ENCODE measurements at places on chromosomes 12 and 14.

DNA sequence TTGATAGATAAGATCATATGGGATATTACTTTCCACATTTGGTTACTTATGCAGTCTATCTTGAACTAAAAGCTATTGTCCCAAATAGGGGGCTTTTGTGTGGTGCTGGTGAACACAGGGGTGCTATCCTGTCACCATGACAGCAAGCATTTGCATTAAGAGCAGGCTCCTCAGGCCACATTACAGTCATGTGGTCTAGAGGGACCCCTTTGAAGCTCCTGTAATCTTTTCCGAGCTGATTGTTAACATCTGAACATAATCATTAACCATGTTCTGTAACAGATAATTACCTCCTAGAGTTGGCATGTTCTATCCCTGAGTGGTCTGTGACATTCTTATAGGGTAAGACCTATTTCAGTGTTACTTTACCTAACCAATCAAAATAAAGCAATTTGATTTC is 178.8 kb downstream of the KTN1 start:
- DNase-seq: no peak

GRCh38 chr14:51116682-51117081 is 21.8 kb upstream of the TRIM9 start:
- no peak for DNase-seq

GRCh38 chr12:94042321-94042720 is 106.1 kb upstream of the PLXNC1 start:
- no peak for DNase-seq

DNA sequence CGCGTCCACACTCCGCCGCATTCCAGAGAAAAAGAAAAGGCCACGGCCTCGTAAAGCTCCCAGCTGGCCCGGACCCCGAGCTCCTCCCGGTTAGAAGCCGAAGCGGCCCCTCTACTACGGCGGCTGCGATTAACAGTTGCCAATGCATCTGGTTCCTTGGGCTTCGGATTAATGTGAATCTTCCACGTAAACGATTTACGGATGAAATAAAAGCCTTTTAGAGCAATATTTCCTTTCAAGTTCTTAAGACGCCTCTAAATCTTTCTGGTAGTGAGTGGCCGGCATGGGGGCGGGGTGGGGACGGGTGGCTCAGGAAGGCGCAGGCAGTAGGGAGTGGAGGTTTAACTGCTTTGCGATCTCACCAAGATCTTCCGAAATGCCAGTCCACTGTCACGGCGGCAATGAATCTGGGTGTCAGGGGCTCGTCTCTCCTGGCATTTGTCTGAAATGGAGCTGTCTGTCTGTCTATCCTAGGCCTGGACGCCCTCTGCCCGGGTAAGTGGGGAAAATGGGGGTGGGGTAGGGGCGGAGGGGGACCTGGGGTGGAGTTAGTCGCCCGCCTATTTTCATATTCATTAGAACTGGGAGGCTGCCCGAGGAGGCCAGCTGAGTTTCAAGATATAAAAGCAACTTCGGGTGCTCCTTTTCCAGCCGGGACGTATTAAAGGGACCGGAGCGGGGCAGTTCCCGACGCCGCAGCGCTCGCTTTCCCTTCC is 413 bp upstream of the ALX1 start:
- DNase-seq: no peak

DNA sequence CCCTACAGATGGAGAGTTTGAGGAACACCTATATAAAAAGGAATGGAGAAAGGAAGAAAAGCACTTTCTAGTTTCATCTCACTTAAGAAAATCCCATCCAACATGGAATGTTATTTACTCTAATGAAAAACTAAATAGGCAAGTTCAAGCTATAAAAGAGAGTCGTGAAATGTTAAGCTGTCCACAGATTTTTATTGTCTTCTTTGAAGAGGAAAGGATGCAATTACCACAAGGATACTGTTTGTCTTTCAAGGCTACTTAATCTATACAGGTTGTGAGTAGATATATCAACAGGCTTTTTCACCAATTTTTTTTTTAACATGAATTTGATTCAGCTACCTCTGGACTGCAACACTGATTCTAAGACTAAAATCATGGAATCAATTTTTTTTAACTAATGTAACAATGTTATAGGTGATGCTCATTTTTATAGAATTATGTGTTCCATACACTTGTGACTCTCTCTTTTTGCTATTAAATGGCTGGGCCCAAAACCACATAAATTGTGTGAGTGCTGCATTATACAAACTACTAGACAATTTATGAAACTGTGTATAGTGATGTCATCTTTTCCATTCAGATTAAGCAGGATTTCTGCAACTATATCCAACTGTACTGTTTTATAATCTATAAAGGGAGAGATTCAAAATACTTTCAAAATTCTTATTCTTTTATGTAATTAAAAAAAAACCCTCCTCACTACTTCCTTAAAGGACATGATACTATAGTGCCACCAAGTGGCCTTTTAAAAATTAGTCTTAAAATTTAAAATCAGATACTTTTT is 26.8 kb upstream of the BMAL2 start:
- peak; percentile 57 for DNase-seq

DNA sequence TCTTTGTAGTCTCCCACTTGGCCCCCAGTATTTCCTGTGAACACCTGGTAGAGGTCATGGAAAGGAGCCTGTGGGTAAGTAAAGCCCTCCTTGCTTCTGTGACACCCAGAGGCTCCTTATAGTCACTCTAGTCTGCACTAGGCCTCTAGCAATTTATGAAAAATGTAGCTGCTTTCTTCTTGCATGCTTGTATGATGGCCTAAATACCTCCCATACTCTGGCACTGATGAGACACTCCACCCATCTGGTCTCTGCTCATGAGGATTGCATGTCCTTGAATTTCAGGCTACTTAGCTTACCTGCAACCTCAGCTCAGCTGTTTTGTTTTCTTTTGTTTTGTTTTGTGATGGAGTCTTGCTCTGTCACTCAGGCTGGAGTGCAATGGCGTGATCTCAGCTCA is 4.6 kb upstream of the A2ML1 start:
- peak; percentile 15 for DNase-seq

- no peak for DNase-seq
Observed at GRCh38 chr14:56057767-56058166, 60.4 kb upstream of the PELI2 start.

DNA sequence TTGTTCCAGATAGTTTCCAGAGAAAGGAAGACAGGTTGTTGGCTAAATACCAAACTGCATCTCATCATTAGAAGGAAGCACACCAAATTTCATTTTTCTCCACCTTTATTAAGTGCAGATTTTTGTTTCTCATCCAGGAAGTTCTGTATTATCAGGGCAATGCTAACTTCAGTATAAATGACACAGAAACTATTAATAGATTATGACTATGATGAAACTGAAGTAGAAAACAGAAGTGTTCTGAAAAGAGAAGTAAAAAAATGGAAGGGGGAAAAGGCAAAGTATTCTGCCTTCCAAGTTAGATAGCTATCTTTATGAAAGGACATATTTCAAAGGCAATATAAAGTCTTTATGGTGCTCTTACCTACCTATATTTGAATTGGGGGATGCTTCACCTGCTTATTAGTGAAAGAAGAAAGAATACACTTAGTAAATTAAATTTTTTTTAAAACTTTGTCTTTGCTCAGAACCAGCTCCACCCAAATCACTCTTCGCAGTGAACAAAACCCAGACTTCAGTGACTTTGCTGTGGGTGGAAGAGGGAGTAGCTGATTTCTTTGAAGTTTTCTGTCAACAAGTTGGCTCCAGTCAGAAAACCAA is 223.9 kb downstream of the PTPRO start:
- DNase-seq: peak; percentile 22

Measured in EH (cell line).